NCI-H2029 treated with DMSO at 0.1 percent for 48 hours (cell line): ENCODE measurements at places on chromosomes 16 and 17.

- no peak for DNase-seq
Observed at GRCh38 chr17:42893359-42893758, 7.2 kb upstream of the G6PC1 start.

- DNase-seq, result no peak
Observed at GRCh38 chr17:28584434-28584833, 7.7 kb upstream of the ALDOC start.

DNA sequence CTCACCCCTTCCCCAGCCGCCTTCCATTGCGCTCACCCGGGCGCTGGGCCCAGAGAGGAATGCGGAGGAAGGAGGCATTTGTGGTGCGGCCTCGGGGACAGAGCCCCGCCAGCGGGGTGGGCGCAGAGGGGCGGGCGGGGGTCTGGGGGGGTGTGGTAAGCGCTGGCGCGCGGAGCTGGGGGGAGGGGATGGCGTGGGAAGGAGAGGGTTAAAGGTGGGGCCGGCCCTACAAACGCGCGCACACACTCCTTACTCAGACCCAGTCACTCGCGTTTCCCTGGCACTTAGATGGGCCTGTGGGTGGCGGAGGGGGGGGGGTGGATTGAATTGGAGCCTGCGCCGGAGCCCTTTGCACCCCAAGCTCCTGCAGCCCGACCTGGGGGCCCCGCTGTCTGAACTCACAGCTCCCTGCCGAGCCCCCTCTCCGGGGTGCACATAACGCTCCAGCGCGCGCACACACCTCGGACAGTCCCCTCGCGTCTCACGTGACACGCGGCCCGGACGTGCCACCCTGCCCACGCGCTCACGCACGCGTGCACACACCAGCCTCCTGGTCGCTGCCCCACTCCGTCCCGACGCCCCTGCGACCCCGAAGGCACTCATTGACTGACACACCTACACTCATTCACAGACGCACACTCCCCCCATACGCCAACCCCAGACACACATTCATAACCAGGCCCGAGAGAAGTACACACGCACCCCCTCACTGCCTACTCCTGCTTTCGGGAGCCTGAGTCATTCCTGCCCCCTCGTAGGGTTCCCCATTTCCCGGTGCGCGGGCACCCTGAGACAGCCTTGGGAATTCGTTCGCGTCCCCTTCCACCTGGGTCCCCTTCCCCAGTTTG, 844 bp downstream of the TBKBP1 start:
- DNase-seq, result no peak

DNA sequence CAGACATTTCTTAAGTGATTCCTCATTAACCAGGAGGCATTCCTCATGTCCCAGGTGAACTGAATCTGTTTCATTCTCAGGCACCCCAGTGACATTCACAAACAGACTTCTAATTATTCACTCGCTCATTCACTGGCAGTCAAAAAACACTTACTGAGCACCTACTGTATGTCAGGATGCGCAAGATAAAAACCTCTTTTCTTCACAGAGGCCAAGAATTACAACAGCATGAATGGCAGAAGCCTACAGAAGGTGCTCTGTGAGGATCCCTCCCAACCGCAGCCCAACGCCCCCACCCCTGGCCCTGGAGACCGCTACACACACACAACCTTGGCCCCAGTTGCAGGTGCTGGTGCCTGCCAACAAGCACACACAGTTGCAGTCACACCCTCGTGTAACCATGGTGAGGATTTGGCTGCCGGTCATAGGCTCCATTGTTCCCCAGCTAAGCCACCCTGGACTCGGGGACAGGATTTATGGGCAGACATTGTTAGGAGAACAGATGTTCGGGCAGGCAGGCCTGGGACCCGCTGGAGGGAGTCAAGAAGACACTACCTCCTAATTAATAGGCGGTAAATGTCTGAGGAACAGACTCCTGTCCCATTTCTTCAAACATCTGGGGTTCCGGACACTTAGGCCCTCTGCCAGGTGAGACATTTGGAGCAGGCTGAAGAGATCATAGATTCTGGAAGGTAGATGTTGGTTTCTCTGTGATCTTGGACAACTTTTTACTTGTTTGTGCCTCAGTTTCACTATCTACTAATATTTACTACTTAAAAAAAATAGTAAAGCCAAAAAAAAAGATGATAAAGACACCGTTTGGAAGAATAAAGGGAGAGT, 43.2 kb downstream of the CUEDC1 start:
- DNase-seq, result peak; percentile 85

- no peak for DNase-seq
Observed at GRCh38 chr16:86019446-86020047, 120.6 kb downstream of the IRF8 start.

DNA sequence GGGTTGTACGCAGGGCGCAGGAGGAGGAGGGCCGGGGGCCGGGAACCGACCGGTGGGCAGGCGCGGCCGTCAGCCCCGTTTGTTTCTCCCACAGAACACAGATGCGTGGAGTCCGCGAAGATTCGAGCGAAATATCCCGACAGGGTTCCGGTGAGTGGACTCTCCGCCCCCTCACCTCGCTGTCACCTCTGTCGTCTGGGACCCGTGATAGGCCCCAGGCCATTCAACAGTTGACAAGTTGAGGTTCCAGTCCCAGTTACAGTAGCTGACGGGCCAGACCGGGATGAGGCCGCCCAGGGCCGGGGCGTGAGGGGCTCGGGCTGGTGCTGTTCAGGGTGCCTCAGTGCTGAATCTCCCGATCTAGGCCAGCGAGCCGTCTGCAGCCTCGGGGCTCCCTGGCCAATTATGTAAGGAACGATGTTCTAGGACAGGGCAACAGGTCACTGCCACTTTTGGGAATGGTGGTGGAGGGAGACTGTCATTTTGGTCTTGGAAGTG, 628 bp downstream of the GABARAPL2 start:
- DNase-seq, result no peak

- DNase-seq, result no peak
Observed at GRCh38 chr16:69924777-69925191, 26.4 kb upstream of the CLEC18A start.

DNA sequence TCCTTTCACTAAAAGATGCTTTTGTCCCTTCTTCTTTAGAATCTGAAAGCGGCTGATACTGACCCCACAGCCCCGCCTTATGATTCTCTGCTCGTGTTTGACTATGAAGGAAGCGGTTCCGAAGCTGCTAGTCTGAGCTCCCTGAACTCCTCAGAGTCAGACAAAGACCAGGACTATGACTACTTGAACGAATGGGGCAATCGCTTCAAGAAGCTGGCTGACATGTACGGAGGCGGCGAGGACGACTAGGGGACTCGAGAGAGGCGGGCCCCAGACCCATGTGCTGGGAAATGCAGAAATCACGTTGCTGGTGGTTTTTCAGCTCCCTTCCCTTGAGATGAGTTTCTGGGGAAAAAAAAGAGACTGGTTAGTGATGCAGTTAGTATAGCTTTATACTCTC, 10.1 kb upstream of the TANGO6 start:
- no peak for DNase-seq
